ENCODE measurements at places on chromosomes 13 and 19.
A peak's percentile ranks its signal among the peaks of the same experiment; 100 is the strongest.

DNA sequence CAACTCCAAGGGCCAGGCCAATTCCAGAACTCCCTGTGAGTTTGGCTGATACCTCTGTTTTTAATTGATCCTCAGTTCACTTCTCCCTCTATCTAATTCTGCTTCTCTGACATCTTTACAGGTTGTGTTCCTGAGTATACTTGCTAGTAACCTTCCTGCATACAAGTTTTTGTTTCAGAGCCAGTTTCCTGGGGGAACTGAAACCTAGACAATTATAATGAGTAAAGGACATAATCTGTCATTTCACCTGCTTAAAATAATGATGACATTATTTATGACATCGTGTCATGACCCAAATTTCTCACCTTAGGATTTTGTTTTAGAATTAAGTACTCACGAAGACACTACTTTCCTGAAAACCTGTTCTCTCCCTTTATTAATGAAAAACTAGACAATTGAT, 12.5 kb upstream of the MYCBP2 start:
- no peak for DNase-seq

GRCh38 chr19:45575216-45575615, 9.4 kb downstream of the OPA3 start:
- no peak for DNase-seq

GRCh38 chr19:34985249-34986022, 14.7 kb upstream of the GRAMD1A start:
- peak; percentile 53 for DNase-seq

GRCh38 chr13:46206143-46206542, 5.6 kb upstream of the LRRC63 start:
- no peak for DNase-seq

DNA sequence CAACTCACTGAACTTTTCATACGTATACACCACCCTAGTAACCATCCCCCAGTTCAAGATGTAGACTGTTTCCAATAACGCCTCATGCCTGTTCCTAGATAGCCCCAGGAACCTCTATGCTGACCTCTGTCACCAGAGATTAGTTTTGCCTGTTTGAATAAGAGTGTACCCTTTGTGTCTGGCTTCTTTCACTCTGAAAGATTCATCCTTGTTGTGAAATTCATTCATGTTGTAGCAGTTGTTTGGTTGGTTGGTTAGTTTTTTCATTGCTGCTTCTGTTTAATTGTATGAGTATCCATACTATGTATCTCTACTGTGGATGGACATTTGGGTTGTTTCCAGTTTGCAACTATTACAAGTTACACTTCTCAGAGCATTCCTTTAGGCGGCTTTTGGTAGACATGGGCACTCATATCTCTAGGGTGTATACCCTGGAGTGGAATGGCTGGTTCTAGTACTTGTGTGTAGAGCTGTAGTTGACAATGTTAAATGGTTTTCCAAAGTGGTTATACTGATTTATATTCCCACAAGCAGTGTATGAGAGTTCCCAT, 1.6 kb downstream of the RNASEH2B start:
- DNase-seq: no peak

GRCh38 chr13:52001120-52001731, 10.0 kb downstream of the ATP7B start:
- peak; percentile 42 for DNase-seq

DNA sequence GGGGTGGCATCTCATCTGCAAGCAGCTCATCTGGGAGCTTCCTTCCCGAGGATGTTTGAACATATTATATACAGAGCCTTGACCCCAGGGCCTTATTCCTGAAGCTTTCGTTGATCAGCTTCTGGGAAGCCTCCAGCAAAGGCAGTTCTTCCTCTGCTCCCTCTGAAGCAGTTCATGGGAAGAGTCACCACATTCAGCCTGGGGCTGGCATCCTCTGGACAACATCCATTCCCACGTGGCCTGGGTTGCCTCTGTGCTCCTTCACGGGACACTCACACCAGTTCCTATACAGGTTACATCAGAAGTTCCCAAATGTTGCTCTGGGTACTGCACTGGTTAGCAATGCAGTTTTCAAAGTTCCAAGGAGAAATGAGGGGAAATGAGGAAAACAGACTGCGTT, 29.6 kb downstream of the COL4A2 start:
- DNase-seq: no peak

GRCh38 chr19:18109733-18110608, 12.4 kb downstream of the MAST3 start:
- DNase-seq: peak; percentile 49

DNA sequence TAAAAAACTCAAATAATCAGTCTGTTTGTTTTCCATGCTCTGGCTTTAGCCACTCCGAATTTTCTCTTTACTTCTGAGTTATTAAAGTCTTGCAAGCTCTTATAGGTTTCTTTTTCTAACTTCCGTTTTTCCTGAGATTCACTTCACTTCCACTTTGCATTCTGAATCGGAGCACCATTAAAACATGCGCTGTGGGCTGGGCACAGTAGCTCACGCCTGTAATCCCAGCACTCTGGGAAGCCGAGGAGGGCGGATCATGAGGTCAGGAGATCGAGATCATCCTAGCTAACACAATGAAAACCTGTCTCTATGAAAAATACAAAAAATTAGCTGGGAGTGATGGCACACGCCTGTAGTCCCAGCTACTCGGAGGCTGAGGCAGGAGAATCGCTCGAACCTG, 357.9 kb downstream of the SLITRK6 start:
- DNase-seq: no peak

- no peak for DNase-seq
Measured at GRCh38 chr13:55999709-56000108, 1141.0 kb upstream of the PRR20A start.

DNA sequence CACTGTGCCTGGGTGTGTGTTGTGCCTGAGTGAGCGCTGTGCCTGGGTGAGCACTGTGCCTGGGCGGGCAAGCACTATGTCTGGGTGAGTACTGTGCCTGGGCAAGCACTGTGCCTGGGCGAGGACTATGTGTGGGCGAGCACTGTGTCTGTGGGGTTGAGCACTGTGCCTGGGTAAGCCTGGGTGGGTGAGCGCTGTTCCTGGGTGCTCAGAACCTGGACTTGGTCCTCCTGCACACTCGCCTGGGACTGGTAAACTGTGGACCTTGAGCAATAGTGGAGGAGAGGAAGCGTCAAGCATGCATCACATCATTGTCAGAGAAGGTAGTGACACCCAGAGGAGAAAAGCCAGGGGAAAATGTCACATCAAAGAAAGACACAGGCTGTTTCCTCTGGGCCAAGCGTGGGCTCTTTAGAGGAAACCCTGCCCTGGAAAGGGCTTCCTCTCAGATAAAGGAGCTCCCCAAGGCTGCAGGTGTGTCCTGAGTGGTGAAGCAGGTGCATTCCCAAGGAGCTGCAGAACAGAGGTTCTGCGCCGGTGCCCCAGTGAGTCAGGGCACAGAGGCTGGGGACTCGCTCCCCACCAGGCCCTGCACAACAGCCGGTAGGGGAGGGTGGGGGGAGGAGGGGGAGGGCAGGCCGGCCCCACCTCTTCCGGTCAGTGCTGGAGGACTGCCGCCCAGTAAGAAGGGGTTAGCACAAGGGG, 141.2 kb downstream of the TEX29 start:
- no peak for DNase-seq

DNA sequence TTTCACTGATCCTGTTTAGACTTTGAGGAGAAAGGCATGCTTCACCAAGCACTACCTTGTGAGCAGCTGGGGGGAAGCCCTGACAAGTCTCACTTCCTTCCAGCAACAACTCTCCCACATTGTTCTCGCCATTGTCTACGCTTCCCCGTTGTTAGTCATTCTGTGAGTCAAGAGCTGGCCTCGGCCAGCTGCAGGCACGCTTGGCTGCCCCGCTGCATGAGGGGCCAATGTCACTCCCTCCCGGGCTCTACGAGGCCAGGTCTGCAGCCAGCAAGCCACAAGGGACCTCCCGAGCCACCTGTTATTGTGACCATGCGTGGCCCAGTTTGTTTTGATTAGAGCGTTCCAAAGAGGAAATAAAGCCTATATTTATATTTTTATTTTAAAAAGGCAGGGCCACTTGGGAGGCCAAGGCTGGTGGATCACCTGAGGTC, 220.9 kb downstream of the FOXO1 start:
- DNase-seq: no peak

- no peak for DNase-seq
Measured at GRCh38 chr13:36766295-36766694, 52.7 kb upstream of the RFXAP start.

DNA sequence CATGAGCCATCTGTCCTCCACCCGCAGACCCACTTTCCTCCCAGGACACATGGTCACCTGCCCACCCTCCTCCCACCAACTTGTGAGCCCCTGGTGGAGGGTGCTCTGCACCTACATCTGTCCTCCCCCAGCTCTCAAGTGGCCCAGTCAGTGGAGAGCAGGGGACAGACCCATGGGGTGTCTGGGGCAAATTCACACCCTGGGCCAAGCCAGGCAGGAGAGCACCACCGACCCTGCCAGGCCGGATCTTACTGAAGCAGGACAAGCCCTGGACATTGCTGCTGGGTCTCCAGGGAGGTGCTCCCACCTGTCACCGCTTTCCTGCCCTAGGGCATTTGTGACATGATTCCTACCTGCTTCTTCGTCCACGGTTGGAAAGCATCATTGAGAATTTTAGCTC, 221.6 kb downstream of the TUBA3C start:
- DNase-seq: no peak

GRCh38 chr19:34313188-34313587, 51.8 kb upstream of the GPI start:
- DNase-seq: no peak

DNA sequence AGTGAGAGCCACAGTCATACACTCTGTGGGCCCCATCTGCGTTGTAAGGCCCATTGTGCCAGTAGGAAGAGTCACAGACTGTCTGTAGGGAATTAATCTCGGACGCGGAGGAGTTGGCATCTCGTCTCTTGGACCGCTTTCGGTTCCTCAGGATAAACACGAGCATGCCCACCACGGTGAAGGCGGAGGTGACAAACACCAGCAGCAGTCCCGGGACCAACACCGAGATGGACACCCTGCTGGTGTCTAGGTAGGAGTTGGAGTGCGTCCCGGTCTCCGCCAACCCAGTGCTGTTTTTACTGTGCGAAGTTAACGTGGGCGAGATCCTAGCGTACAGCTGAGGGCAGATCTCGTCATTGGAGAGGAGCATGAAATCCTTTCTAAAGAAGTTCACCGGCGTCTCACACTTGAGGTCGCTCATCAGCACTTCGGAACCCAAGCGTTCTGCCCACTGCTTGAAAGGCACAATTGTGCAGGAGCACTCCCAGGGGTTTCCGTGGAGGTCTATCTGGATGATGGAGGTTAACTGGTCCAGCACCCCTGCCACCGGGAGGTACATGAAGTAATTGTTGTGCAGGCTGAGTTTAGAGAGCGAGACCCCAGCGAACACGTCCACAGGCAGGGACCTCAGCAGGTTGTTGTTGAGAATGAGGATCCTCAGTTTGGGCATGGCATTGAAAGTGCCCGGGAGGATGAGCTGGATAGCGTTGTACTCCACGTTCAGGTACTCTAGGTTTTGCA, 2.7 kb downstream of the SLITRK1 start:
- peak; percentile 44 for DNase-seq

DNA sequence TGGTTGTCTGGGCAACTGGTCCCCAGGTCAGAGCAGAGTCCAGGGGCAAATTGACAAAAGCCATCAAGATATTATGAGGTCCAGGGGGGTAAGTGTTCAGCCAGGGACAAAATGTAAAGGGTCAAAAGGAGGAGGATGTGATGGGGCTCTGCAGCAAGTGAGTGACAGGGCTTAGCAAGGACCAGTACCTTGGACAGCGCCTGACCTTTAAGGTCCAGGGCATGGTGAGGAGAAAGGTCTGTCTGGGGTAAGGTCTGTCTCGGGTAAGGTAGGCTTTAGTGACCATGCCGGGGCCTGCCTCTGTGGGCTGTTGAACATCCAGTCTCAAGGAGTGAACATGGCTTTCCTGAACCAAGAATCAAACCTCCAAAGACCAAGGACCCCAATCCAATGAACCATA, 6.3 kb upstream of the ZNF358 start:
- DNase-seq: no peak

DNA sequence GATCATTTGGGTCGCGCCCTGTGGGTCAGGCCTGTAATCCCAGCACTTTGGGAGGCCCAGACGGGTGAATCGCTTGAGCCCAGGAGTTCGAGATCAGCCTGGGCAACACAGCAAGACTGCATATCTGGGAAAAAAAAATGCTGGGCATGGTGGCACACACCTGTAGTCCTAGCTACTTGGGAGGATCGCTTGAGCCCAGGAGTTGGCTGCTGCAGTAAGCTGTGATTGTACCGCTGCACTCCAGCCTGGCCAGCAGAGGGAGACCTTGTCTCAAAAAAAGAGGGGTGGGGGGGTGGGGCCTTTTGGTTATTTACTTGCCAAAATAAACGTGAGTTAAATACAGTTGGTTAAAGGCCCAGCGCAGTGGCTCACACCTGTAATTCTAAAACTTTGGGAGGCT, 9.8 kb upstream of the ZNF544 start:
- no peak for DNase-seq

- DNase-seq: no peak
Measured at GRCh38 chr13:38897521-38897920, 93.1 kb downstream of the STOML3 start.

GRCh38 chr19:10981252-10981895, 20.5 kb downstream of the SMARCA4 start:
- DNase-seq: no peak

GRCh38 chr19:35533201-35533821, at the start of gene GAPDHS:
TSS of gene GAPDHS (plus strand) at chr19:35533456. CDS start at chr19:35533528, 72 bp downstream.
- no peak for DNase-seq

DNA sequence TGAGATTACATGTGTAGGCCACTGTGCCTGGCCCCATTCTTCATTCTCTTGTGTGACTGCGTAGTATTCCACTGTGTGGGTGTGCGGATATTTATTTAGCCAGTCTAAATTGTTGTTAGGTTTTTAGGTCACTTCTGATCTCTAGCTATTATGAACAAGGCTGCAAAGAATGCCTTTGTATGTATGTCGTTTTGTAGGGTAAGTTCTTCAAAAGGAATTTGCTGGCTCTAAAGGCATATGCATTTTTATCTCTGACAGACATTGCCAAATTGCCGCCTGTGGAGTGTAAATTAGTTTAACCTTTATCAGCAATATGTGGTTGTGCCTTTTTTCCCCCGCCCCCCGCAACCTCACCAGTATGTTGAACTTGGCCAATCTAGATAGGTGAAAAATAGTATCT, 30.3 kb upstream of the EHD2 start:
- no peak for DNase-seq

Measured in brain (organoid and tissue), 16 donors.